ENCODE measurements at places on chromosomes 5 and 9.

GRCh38 chr5:109406719-109407118 lies 3.1 kb downstream of the PJA2 start:
- DNase-seq, result no peak

- no peak for DNase-seq
These were observed 49.2 kb upstream of the PPP1R2B start for GRCh38 chr5:156800929-156801328.

GRCh38 chr9:24297931-24298330 lies 247.8 kb downstream of the IZUMO3 start:
- no peak for DNase-seq

- DNase-seq, result peak; percentile 48
These were observed 35.4 kb downstream of the UBE2R2 start for GRCh38 chr9:33852216-33852826.

- no peak for DNase-seq
These were observed 305.7 kb downstream of the ENC1 start for GRCh38 chr5:74334762-74335384.

DNA sequence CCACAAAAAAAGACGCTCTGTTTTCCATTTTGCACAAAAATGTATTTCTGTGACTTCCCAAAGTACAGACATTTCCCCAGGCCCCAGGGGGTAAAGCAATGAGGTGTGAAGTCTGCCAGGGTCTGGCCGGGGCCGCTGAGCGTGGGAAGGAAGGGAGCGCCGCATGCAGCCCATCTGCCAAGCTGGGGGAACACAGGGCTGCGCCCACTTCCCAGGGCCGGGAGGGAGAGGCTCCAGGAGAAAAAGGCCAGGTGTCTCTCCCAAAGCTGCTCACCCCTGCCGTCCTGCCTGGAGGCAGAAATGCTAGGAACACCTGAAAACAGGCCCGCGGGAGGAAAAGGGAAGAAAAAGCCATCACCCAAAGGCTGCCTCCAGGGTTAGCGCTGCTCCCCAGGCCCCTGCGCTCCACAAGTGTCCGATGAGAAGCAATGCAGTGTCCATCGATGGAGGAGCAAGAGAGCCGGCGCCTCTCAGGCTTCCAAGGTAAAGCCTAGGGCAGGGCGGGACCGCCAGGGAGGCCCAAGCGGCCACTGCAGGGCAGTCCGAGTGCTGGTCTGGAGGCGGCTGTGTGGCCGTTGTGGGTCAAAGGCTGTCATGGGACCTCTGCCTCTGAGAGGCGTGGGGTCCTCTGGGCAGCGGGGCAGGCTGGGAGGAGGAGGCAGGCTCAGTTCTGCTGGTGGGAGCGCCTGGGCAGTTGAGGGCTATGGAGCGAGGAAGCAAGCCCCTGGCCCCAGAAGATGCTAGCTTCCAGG lies 6.0 kb upstream of the ZDHHC12 start:
- no peak for DNase-seq

GRCh38 chr9:73216100-73216499 lies 64.4 kb downstream of the ANXA1 start:
- no peak for DNase-seq

DNA sequence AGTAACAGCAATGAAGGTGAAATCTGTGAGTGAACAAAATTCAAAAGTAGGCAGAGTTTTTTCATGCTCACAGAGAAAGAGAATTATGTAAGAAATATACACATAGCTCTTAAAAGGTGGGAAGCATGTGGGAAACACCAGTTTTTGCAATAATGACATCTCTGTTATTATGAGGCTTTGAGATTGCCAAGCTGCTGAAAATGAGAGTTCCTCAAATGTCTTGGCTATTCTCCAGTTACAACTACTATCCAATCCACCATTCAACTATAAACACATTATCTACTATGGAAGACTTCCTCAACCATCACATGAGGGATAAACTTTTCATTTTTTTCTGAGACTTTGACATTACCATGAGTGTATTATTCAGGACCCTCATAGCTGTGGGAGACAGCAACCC lies 420.8 kb upstream of the ACTBL2 start:
- no peak for DNase-seq

- no peak for DNase-seq
These were observed 16.3 kb downstream of the RAB3C start for GRCh38 chr5:58599217-58599616.

GRCh38 chr5:111997711-111998110 lies 240.7 kb upstream of the NREP start:
- DNase-seq, result no peak

DNA sequence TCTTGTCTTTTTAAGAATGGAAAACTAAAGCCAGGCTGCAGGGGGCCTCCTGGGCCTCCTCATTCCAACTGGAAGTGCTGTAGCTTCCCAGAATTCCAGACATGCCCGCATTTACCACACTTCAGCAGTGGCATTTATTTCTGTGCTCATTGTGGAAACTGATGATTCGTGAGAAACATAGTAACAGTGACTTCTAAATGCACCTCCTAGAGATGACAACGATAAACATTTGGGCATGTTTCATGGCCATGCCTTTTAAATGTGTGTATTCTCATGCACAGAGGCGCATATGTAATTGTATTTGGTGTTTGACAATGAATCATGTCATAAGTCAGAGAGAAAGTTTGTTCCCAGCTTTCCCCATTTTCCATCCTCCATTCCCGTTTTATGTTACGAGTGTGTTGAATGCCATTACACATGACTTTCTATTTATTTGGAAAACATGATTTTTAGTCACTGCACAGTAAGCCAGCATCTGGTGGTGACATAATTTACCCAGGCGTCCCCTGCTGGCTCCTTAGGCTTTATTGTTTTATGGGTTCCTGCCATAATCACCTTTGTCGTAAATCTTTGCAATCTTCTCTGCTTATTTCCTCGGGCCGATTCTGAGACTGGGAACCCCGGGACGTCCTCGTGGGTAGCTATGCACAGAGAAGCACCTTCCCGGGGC lies 68.8 kb upstream of the FCN2 start:
- no peak for DNase-seq

DNA sequence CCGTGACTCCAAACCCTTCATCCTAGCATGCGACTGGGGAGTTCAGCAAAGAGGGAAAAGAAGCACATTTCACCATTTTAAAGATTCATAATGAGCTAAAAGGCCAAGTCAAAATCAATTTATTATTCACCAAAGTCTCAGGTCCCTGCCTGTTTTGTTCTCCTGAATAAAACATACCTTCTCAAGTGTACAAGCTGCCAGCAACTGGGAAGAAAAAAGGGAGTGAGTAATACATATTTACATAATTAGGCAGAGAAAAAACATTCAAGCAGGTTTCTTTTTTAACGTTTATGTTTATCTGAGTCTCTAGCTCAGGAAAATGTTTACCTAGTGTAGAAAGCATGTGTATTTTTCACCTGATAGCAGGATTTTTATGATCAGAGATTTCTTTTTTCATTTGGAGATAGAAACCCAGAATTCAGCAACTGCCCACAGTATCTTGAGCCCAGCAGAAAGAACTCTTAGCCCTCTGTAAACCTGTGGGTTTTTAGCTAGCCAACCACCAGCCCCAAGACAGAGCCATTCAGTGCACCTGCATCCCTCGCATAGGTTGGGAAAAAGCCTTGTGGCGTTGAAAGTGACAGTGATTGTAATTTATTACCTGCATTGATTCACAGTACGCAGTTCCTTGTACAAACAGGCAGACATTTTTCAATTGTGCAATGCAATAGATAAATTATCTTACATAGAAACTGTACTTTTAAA lies 117.9 kb upstream of the GRIA1 start:
- DNase-seq, result no peak

DNA sequence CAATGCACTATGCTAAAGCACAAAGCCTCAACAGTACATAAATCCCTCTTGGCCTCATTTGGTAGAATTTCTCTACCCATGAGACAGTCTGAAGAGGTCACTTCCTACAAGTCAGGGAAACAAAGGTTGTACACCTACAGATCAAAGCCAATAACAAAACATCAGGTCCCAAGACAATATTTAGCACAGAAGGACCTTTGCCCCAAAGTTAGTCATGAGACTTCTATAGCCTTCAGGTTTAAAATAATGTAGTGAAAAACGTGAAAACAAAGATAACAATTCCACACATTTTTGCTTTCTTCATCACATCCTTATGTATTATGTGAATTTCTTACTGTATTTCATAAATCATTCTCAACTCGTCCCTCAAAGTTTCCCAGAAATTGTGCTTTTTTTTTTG lies 15.8 kb downstream of the AFF4 start:
- DNase-seq, result no peak

- DNase-seq, result no peak
These were observed 60.6 kb upstream of the ZFR start for GRCh38 chr5:32504989-32505596.

GRCh38 chr5:22431406-22431805 lies 421.7 kb downstream of the CDH12 start:
- no peak for DNase-seq

DNA sequence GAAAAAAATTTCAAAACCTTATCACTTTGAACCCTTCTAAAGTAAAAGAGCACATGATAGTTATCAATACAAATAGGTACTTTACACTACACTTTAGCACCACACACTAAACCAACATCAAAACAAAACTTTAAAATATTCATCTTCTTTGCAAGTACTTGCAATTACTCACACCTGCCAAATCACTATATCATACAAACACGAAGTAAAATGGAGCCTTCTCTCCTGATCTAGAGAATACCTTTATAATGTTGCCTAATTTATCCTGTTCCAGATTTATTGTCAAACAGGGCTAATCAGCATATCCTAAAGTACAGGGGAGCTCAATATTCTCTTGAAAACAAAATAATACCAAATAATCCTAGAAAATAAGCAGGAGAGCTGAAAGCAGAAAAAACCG lies 3.0 kb downstream of the RNF145 start:
- DNase-seq, result no peak
